ENCODE measurements at places on chromosomes 13 and 19.

DNA sequence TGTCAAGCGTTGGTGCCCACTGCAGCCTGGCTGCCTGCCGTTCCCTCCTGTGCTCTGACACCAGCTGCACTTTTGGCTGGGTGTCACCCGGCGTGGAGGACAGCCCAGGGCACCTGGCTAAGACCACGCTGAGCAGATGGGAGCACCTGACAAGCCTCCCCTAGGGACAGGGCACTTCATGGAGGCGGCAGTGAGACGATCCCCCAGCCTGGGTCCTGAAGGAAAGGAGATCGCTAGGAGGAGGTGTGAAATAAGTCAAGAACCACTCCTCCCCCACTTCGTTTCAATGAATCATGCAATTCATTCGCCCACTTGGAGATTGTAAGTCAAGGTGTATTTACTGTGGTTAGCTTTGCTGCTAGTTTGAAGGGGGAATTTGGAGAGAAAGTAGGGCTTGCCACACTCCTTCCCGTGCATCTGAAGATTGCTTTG, 38.8 kb downstream of the VSTM2B start:
- no peak for DNase-seq
- H3K27ac ChIP-seq, result no peak overlapping the region
- H3K27me3 ChIP-seq, result peaks cover 8% of the 10 kb centered on the region
- H3K36me3 ChIP-seq, result no peaks in the 10 kb centered on the region
- no peak overlapping the region for H3K4me3 ChIP-seq

- H3K27ac ChIP-seq, result no peak overlapping the region
- no peak for DNase-seq
Measured at GRCh38 chr19:55056827-55057226, 6.1 kb downstream of the RDH13 start.

DNA sequence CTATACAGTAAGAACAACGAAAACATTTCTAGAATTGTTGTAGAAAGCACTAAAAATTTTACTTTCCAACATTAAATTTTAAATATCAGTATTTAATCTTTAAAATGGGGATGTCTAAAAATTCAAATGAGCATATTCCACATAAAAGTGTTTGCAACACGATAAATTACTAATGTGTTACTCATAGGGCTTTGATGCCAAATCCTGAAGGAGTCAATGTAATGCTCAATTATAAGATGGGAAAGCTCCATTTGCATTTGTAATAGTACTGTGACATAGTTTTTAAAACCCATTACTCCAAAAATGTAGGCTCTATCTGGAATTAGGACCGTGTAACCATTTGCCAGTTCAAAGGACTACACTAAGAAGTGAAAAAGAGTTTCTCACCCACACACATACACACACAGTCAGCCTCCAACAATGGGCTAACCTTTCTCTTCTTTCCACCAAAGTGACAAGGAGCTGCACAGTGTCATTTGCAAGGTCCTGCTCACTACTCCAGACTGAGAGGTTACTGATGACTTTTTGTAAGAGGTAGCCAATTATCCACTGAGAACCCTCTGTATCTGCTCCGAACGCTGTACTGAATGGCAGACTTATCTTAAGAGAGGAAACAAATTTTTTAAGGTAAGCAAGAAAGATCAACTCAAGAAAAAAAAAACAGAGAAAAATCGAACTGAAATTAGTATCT, 26.1 kb upstream of the EEF1AKMT1 start:
- H3K27ac ChIP-seq, result no peak overlapping the region
- no peaks in the 10 kb centered on the region for H3K27me3 ChIP-seq
- no peaks in the 10 kb centered on the region for H3K4me1 ChIP-seq
- H3K36me3 ChIP-seq, result peaks cover 19% of the 10 kb centered on the region

DNA sequence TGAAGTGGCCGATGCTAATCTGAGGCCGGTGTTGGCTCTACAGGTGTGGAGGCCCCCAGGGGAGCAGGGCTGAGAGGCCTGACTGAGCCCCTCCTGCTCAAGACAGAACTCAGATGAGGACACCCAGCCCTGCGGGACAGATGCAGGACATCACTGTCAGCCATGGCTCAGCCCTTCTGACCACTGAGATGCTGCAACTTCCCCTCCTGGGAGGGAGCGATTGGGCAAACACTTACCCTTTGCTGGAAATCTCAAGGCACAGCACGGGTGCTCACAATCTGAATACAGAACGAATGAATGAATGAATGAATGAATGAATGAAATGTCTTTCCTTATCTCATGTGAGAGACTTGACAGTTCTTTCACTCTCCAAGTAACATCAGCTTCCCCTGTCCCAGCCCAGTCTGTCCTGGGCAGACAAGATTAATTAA, 3.5 kb upstream of the SIGLEC7 start:
- H3K27ac ChIP-seq, result no peak overlapping the region
- H3K27me3 ChIP-seq, result no peaks in the 10 kb centered on the region
- H3K4me1 ChIP-seq, result peaks cover 3% of the 10 kb centered on the region
- no peak overlapping the region for H3K4me3 ChIP-seq

- no peak overlapping the region for H3K27ac ChIP-seq
- H3K4me3 ChIP-seq, result no peak overlapping the region
- H3K4me1 ChIP-seq, result peaks cover 17% of the 10 kb centered on the region
- H3K27me3 ChIP-seq, result peaks cover 2% of the 10 kb centered on the region
Measured at GRCh38 chr19:7927605-7928333, 1.8 kb upstream of the CTXN1 start.

GRCh38 chr19:33465834-33466233, 55.8 kb downstream of the PEPD start:
- H3K27me3 ChIP-seq, result no peaks in the 10 kb centered on the region
- DNase-seq, result peak; percentile 43
- peak overlapping the region; percentile 42 for H3K27ac ChIP-seq
- H3K36me3 ChIP-seq, result peaks cover 10% of the 10 kb centered on the region

- H3K27me3 ChIP-seq, result no peaks in the 10 kb centered on the region
- H3K4me1 ChIP-seq, result no peaks in the 10 kb centered on the region
- H3K36me3 ChIP-seq, result no peaks in the 10 kb centered on the region
- no peak overlapping the region for H3K4me3 ChIP-seq
Measured at GRCh38 chr13:27678306-27679040, 56.8 kb downstream of the POLR1D start.

- no peak overlapping the region for H3K4me3 ChIP-seq
- peaks cover 6% of the 10 kb centered on the region for H3K27me3 ChIP-seq
- no peaks in the 10 kb centered on the region for H3K36me3 ChIP-seq
- no peak overlapping the region for H3K27ac ChIP-seq
Measured at GRCh38 chr13:46392967-46393366, 5.9 kb upstream of the RUBCNL start.

- no peak overlapping the region for H3K27ac ChIP-seq
- H3K4me3 ChIP-seq, result no peak overlapping the region
- no peaks in the 10 kb centered on the region for H3K36me3 ChIP-seq
- H3K4me1 ChIP-seq, result no peaks in the 10 kb centered on the region
Measured at GRCh38 chr13:19052931-19053330, 128.7 kb downstream of the TUBA3C start.

GRCh38 chr19:17205237-17206140, 9.7 kb upstream of the USE1 start:
- no peak overlapping the region for H3K27ac ChIP-seq
- no peaks in the 10 kb centered on the region for H3K27me3 ChIP-seq
- no peak for DNase-seq
- H3K4me1 ChIP-seq, result no peaks in the 10 kb centered on the region

DNA sequence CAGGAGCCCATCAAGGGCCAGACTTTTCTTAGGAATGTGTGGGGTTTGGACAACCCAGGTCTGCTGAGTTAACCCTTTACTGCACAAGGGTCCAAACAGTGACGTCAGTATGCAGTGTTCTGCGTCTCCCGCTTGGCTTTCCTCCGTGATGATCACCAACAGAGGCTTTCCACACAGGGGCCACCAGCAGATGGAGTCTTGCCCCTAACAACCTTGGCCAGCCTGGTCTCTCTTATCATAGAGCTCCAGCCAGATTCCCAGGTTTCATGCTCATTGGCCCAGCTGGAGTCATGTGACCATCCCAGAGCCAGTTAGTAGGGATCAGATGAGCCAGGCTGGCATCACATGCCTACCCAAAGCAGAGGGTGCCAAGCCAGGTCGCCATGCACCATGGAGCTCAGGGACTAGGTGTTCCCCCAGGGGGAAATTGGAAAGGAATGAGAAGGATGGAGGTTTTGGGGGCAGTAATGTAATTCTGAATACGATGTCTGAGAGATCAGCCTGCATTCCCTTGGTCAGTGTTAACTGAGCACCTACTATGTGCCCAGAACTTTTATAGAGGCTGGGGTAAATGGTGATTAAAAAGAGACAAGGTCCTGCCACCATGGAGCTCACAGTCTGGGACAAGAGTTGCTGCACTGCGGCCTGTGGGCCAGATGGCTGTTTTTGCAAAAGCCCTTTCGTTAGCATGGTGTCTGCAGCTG, 61.2 kb downstream of the MYH14 start:
- H3K27me3 ChIP-seq, result no peaks in the 10 kb centered on the region
- H3K4me3 ChIP-seq, result no peak overlapping the region
- H3K27ac ChIP-seq, result no peak overlapping the region
- no peak for DNase-seq

DNA sequence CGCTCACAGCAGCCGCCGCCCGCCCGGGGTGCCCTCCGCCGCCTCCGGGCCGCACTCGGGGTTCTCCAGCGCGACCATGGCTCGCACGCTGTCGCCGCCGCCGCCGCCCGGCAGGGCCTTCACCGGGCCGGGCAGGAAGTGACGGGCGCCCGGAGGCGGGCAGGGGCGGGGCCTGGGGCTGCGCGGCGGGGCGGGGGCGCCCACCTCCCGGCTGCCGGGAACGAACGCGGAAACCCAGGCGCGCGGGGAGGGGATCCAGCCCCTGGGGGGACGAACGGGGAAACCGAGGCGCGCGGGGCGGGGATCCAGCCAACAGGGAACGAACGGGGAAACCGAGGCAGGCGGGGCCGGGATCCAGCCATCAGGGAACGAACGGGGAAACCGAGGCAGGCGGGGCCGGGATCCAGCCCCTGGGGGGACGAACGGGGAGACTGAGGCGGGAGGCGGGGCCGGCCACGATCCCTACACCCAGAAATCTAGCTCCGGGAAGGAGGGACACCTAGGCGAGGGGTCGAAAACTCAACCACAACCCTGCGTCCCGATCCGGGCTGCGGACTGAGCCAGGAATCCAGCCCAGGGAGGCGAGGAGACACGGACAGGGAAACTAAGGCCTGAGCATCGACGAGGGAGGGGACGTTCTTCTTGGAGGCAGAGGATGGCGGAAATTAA, at the start of gene R3HDM4:
Gene R3HDM4, minus strand, starts transcription at position 140 of the 669 bp plus-strand sequence. Its CDS starts 62 bp downstream, at position 78.
- DNase-seq, result peak; percentile 89
- peaks cover 30% of the 10 kb centered on the region for H3K27me3 ChIP-seq
- no peaks in the 10 kb centered on the region for H3K36me3 ChIP-seq
- H3K4me1 ChIP-seq, result peaks cover 21% of the 10 kb centered on the region

- no peaks in the 10 kb centered on the region for H3K4me1 ChIP-seq
- H3K27me3 ChIP-seq, result no peaks in the 10 kb centered on the region
- H3K4me3 ChIP-seq, result no peak overlapping the region
Measured at GRCh38 chr13:71751073-71751472, 115.9 kb downstream of the DACH1 start.

GRCh38 chr13:48496271-48497161, 36.4 kb downstream of the RCBTB2 start:
- H3K4me1 ChIP-seq, result peaks cover 11% of the 10 kb centered on the region
- H3K36me3 ChIP-seq, result peaks cover 23% of the 10 kb centered on the region
- H3K4me3 ChIP-seq, result no peak overlapping the region
- no peak overlapping the region for H3K27ac ChIP-seq
- no peak for DNase-seq

GRCh38 chr19:18160971-18161635, 8.1 kb downstream of the PIK3R2 start:
- H3K27ac ChIP-seq, result peak overlapping the region; percentile 51
- H3K36me3 ChIP-seq, result peaks cover 54% of the 10 kb centered on the region
- peak; percentile 79 for DNase-seq

DNA sequence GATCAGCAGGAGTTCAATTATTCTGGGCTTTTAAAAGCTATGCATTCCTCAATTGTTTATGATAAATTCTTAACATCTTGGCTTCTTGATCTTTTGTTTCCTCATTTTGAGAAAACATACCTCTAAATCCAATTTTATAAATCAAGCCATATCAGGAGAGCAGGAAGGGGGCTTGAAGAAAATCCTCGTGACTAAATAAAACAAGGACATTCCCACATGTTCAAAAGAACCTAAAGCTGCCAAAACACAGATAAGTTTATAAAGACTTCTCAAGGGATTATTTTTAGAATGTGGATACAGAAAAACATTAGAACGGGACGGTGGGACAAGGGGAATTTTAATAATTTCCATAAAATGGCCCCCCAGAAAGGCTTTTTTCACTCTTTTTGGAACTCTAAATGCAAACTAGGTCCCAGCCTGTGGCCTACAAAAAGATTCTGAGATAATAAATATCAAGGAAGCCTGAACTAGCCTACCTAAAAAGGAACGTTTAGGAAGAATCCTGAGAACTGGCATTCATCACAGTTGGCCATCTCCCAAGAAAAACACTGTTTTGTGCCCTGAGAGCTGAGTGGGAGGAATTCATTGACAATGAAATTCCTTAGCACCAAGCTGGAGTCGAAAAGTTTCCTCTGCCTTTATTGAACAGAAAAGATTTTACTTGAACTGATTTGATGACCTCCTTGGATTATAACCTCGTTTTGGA, 30.1 kb downstream of the ZAR1L start:
- peaks cover 3% of the 10 kb centered on the region for H3K4me1 ChIP-seq
- peak; percentile 63 for DNase-seq
- H3K36me3 ChIP-seq, result peaks cover 5% of the 10 kb centered on the region
- H3K27ac ChIP-seq, result peak overlapping the region; percentile 11
- H3K4me3 ChIP-seq, result no peak overlapping the region

GRCh38 chr13:43041369-43041921, 18.1 kb downstream of the DNAJC15 start:
- H3K27ac ChIP-seq, result no peak overlapping the region
- H3K36me3 ChIP-seq, result peaks cover 3% of the 10 kb centered on the region
- peaks cover 8% of the 10 kb centered on the region for H3K4me1 ChIP-seq
- H3K4me3 ChIP-seq, result no peak overlapping the region

- no peaks in the 10 kb centered on the region for H3K4me1 ChIP-seq
- DNase-seq, result no peak
- no peaks in the 10 kb centered on the region for H3K36me3 ChIP-seq
- no peak overlapping the region for H3K4me3 ChIP-seq
- H3K27ac ChIP-seq, result no peak overlapping the region
- no peaks in the 10 kb centered on the region for H3K27me3 ChIP-seq
Measured at GRCh38 chr13:106118996-106119395, 416.5 kb downstream of the EFNB2 start.

DNA sequence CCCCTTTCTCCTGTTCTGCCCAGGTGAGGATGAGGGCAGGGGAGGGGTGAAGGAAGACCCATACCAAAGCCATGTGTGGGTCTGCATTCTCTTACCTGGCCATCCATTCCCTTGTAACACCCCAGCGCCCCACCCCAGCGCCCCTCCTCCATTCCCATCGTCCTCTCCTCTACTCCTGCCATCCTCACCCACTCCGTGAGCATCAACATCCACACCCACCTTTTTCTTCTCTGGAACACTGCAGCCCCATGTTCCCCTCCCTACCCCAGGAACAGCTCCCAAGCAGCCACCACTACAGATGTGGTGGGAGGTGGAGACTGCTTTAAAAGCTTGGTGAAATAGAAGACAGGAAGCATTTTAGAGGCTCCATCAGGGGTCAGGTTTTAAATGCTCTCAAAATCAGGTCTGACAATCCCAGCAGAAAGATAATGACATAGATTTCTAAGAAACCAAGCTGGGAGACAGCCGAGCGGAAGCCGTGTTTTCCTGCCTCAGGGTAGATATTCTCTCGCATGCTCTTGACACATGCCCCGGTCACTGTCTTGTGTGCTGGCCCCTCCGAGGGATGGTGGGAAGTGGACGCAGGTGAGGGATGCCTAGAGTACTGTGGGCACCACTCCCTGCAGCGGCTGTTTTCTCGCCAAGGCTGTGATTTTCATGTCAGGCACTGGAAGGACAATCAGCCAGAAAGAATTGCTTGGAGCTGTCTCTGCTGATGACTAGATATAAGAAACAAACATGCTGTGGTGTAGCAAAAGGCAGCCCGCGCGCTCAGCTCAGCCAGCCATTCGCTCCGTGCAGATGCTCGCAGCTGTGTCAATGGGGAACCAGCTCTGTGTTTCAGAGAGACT, 9.8 kb downstream of the MEDAG start:
- H3K4me3 ChIP-seq, result no peak overlapping the region
- peaks cover 6% of the 10 kb centered on the region for H3K4me1 ChIP-seq
- H3K27me3 ChIP-seq, result no peaks in the 10 kb centered on the region

All from muscle of leg (tissue), 16 donors.